WERI-Rb-1 (cell line): ENCODE measurements at places on chromosomes 7 and 10.

GRCh38 chr10:119505131-119505551 is 37.4 kb downstream of the RGS10 start:
- DNase-seq = no peak

- DNase-seq = no peak
These were observed 39.1 kb upstream of the HERPUD2 start for GRCh38 chr7:35734001-35734483.

- DNase-seq = no peak
These were observed 191.8 kb downstream of the TRIL start for GRCh38 chr7:28766359-28766758.

DNA sequence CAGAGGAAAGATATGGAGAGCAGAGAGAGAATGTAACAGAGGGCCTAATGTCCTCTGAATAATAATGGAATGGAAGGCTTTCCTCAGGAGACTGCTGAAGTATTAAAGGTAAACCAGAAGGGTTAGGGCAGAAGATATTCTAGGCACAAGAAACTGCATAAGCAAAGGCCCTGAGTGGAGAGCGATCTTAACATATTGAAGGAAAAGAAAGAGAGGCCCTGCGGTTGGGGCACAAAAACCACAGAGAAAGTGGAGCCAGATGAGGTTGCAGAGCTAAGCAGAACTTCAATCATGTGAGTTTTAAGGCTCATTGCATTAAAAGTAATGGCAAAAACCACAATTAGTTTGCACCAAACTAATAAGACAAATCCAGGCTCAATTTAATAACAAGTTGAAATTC is 115.8 kb upstream of the VSTM2A start:
- DNase-seq = no peak

- peak; percentile 35 for DNase-seq
These were observed 870 bp downstream of the FZD1 start for GRCh38 chr7:91264924-91265681.

DNA sequence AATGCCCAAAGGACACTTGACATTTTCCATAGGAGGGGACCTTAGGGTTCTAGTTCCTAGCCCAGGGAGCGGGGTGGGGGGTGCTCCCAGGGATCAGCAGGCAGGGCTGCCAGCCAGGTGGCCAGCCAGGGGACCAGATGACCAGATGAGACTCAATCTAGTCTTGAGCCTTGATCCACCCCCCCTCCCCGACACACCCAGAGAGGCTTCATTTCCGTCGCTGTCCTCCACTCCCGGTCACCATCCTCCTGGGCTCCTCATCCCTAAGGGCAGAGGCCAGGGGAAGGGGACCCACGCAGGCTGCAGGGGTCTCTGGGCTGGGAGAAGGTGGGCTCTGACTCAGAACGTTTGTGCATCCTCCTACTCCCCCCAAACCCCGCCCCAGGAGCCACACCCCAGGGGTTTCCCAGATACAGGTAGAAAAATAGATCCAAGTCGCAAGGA is 1.0 kb downstream of the STX1A start:
- peak; percentile 68 for DNase-seq

GRCh38 chr7:140209866-140210609 is 33.3 kb upstream of the KDM7A start:
- no peak for DNase-seq

DNA sequence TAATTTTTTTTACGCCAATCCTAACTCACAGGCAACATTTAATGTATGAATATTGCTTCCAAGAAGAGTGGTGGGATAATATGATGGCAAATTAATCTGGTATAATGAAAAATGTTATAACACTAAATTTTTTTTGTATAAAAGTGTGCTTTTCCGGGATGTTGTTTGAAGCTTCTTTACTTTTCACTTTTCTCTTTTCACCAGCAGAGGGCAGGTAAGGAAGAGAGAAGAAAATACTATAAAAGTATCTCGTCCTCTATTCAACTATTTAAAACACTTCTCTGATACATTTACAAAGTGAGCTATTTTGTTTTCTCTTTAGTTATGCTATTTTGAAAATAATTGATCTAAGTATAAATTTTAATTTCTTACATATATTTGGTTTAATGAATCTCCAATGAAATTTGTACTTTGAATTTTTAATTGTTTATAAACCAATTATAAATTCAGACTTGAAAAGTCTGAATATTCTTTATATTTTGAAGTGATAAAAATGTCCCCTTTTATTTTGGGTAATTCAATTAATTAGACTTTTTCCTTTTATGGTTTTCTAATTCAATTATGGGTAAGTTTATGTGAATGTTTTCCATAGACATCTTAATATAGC is 20.7 kb upstream of the CFTR start:
- no peak for DNase-seq

DNA sequence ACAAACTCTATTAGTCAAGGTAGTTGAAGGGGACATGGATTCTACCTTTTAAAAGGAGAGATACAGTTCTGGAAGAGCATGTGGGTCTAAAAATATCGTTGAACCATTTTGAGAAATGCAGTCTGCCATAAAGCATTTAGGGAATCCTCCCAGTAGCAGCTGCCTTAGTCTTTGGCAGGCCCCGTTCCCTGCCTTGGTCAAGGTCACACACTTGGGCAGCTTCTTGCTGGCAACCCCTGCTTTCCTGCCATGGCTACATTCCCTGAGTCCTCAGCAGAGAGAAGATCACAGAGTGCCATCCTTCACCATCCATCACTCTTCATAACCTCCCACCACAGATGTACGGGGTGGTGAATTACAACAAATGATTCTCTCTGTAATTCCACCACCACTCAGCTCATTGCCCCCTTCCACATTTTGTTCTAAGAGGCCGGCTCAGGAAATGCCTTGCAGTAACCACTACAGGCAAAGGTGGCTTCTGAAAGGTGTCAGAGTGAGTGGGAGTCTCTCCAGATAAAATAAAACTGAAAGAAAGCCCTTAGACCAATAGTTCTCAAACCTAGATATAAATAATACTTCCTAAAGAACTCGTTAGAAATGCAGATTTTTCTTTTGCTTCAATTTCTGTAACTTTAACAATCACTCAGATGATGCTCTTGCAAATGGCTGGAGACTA is 121.4 kb upstream of the STK17A start:
- DNase-seq = no peak

DNA sequence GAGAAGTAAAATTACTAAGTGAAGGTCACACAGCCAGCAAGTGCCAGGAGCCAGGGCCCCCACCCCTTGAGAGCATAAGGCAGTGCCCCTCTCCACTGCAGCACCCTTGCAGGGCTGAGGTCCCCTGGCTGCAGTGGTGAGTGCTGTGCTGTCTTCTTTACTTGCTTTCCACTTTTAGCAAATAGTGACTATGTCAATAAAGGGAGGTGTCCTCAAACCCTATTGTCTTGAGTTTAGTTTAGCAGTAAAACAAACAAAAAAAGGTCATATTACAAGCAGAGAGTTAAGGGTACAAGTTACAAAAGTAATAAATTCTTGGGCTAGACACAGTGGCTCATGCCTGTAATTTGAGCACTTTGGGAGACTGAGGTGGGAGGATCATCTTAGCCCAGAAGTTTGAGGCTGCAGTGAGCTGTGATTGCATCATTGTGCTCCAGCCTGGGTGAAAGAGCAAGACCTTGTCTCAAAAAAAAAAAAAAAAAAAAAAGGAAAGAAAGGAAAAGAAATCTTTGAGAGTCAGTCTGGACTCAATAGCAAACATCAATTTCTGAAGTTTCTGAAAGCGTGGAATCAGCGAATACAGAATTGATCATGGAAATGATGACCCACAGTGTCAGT is 39.0 kb upstream of the KIF5B start:
- no peak for DNase-seq

- DNase-seq = no peak
These were observed 449.0 kb upstream of the IGFBP3 start for GRCh38 chr7:46369933-46370654.

DNA sequence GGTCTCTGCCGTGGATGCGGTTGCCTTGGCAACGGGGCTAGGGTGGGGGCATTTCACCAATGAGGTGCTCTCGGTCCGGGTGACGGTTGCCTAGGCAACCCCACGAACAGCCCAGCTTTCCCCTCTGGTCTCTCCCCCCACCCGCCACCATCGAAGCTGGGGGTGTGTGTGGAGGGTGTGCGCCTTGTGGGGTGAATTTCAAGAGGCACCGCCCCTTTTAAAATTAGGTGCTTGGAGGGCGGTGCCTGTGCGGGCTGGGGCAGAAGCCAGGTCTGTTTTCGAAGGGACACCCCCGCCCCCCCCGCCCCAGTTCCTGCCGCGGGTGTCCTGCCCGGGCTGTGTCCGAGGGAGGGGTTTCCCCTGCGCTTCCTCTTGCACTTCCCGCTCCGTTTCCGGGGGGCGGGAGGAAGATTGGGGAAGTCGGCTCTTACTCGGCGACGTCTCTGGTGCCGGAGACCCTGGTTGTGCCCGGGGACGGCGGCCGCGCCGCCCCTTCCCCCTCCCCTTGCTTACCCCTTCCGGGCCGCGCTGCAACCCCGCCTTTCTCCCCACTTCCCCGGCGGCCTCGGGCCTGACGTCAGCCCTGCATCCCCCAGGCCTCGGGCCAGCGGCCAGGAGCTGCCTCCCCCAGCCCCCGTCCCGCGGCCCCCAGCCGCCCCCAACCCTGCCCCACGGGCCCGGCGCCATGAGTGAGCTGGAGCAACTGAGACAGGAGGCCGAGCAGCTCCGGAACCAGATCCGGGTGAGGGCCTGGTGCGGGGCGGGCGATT is 2.2 kb downstream of the GNB2 start:
- peak; percentile 44 for DNase-seq

DNA sequence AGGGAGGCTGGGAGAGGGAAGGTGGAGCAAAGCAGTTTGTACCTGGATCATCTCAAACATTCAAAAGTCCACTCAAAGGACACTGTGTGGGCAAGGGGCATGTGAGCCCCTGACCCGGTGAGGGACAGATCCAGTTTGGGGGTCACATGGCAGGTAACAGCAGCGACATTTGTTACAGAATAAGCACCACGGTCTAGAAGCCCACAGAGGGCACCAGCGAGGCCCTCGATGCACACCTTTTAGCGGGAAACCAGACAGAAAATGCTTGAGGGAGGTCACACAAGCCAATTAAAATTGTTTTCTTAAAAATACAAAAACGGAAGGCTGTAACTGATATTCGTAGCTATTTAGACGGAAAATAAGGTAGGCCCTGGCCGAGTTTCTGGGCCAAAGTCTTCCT is 144.4 kb downstream of the ZMYND11 start:
- no peak for DNase-seq

DNA sequence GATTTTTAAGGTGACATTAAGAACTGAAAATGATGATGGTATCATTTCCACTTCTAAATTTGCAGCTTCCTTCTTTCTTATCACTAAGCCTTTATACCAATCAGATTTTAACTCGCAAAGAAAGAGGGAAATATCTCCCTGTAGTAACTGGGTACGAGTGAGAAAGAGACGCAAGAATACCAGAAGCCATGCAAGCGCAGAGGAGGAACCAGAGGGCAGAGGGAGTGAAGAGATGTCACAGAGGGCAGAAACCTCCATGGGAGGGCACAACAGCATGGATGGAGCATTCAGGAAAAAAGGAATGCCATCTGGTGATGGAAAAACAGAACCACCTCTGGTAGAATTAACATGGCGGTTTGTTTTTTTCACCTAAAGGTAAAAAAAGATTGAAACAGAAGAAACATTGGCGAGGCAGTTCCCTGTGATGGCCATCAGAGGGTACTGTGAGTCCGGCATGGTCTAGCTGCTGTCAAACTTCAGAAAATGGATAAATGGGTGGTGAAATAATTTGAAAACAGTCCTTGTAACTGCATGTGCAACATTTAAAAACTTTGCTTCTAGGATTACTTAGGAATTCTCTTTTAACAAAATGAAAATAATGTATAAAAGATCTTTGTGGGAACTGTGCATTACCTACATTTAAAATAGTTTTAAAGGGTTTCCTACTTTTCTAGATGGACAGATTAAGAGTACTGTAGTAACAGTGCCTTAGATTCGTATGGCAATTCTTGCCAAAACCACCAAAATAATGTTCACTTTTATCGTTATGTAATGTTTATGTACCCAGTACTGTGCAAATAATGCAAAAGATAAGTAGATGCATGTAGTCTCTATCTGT is 91.8 kb downstream of the ARHGAP12 start:
- DNase-seq = peak; percentile 8

- no peak for DNase-seq
These were observed 6.8 kb downstream of the DLG5 start for GRCh38 chr10:77919713-77920108.

- no peak for DNase-seq
These were observed 932 bp downstream of the NYAP1 start for GRCh38 chr7:100484673-100485045.

DNA sequence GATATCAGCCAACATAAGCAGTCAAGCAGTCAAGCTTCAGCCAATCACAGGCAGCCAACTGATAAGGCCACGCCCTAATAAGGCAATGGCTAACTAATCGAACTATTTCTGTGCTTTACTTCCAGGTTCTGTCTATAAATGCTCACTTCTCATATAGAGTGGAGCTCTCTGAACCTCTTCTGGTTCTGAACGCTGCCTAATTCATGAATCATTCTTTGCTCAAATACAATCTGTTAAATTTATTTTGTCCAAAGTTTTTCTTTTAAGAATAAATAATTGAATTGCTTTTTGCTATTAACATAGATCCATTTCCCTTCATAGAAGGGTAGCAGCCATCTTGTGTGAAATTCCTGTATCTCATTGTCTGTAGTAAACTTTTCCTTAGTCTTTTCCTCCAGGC is 97.9 kb upstream of the TMEM72 start:
- DNase-seq = no peak

GRCh38 chr10:33095867-33096815 is 138.1 kb upstream of the ITGB1 start:
- no peak for DNase-seq

- no peak for DNase-seq
These were observed 19.7 kb upstream of the FKBP9 start for GRCh38 chr7:32937344-32938174.

GRCh38 chr7:156223935-156224832 is 411.9 kb upstream of the SHH start:
- DNase-seq = no peak

DNA sequence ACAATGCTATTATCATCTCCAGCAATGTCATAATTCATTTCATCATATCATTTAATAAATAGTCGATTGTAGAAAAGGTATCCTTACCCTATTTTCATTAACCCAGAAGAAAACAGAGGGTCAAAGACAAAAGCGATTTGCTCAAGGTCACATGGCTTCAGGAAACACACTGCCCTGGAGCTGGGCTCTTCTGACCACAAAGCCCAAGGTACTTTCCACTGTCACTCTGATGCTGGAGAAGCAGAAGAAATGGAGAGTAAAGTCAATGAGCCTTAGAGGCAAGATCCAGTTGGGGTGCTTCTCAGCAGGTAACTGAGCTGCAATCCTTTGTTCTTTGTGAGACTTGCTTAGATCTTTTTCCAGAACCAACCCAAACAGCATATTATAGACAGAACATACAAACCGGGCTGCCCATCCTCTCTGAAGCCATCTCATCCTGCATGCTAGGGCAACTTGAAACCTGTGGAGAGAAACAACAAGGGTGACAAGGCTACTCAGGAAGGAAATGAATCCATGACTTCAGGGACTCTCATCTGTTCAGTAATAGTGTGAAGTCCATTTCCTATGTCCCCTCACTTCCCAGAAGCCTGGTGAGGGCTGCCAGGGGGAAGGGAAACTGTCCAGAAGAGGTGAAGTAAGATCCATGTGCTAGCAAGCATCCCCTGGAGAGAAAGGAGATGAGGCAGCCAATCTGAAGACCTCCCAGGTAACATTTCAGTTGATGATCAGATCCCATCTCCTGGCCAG is 148.6 kb upstream of the SVIL start:
- DNase-seq = no peak

GRCh38 chr10:11602919-11603523 is 8.4 kb downstream of the USP6NL start:
- no peak for DNase-seq
